ENCODE measurements at places on chromosomes 16 and 17. TPM values are rescaled to one million over a fixed set of nuclear protein-coding genes. Genes with fewer than 3 reads are reported as not detected.

The ASIC2 gene
- total RNA-seq: not detected

The KRT17 gene
- 13.0 TPM for total RNA-seq

The KCNH6 gene
- 0.72 TPM for total RNA-seq

The CD19 gene
- not detected for total RNA-seq

The FAM117A gene
- total RNA-seq: 0.58 TPM

The ABCC12 gene
- total RNA-seq: not detected

The GRAP gene
- total RNA-seq: 2.0 TPM

The PIPOX gene
- 7.0 TPM for total RNA-seq

DNA sequence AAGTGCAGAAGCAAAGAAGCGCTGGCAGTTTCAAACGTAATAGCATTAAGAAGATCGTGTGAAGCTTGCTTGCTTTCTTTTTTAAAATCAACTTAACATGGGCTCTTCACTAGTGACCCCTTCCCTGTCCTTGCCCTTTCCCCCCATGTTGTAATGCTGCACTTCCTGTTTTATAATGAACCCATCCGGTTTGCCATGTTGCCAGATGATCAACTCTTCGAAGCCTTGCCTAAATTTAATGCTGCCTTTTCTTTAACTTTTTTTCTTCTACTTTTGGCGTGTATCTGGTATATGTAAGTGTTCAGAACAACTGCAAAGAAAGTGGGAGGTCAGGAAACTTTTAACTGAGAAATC, 17.4 kb upstream of the RAB11FIP4 start:
- DNase-seq: no peak
- H3K27ac ChIP-seq: no peak overlapping the region
- peaks cover 47% of the 10 kb centered on the region for H3K36me3 ChIP-seq
- H3K4me1 ChIP-seq: peaks cover 11% of the 10 kb centered on the region

GRCh38 chr16:71264299-71264698, 24.9 kb downstream of the CMTR2 start:
- H3K27ac ChIP-seq: no peak overlapping the region
- H3K36me3 ChIP-seq: no peaks in the 10 kb centered on the region
- H3K4me1 ChIP-seq: no peaks in the 10 kb centered on the region
- no peak for DNase-seq

- no peaks in the 10 kb centered on the region for H3K36me3 ChIP-seq
- H3K4me1 ChIP-seq: peaks cover 12% of the 10 kb centered on the region
- H3K27ac ChIP-seq: no peak overlapping the region
- no peak for DNase-seq
- no peak overlapping the region for H3K4me3 ChIP-seq
Observed at GRCh38 chr16:49489686-49490320, 116.2 kb downstream of the C16orf78 start.

DNA sequence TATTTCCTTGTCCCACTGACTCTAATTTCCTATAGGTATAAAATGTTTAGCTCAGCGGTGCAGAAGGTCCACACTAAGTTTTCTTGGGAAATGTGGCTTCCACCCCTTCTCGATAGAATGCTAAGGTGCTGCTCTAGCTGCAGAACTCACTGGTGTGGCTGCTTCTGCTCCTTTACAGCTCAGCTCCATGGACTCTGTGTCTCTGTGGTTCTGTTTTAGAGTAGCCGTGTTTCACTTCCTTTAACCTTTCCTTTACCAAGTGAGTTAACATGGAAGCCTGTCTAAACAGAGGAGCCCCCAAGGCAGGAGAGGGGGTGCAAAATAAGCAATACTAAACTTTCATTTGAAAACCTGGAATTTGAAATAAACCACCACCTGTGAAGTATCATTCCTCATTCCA, 65.3 kb downstream of the SPECC1 start:
- no peaks in the 10 kb centered on the region for H3K4me1 ChIP-seq
- no peaks in the 10 kb centered on the region for H3K36me3 ChIP-seq
- peak overlapping the region; percentile 51 for H3K27ac ChIP-seq
- peak overlapping the region; percentile 21 for H3K4me3 ChIP-seq

- H3K27ac ChIP-seq: peak overlapping the region; percentile 18
- peaks cover 25% of the 10 kb centered on the region for H3K4me1 ChIP-seq
- no peak overlapping the region for H3K4me3 ChIP-seq
- peaks cover 42% of the 10 kb centered on the region for H3K36me3 ChIP-seq
Observed at GRCh38 chr16:84758627-84759026, 58.8 kb downstream of the USP10 start.

- no peaks in the 10 kb centered on the region for H3K27me3 ChIP-seq
- H3K36me3 ChIP-seq: peaks cover 59% of the 10 kb centered on the region
- no peak overlapping the region for H3K4me3 ChIP-seq
- peaks cover 6% of the 10 kb centered on the region for H3K4me1 ChIP-seq
- DNase-seq: no peak
- no peak overlapping the region for H3K27ac ChIP-seq
Observed at GRCh38 chr17:80287806-80288567, 27.3 kb downstream of the RNF213 start.

GRCh38 chr17:78053777-78054468, 74.6 kb downstream of the TMC6 start:
- no peak overlapping the region for H3K27ac ChIP-seq
- H3K27me3 ChIP-seq: no peaks in the 10 kb centered on the region
- H3K4me3 ChIP-seq: no peak overlapping the region
- peaks cover 54% of the 10 kb centered on the region for H3K36me3 ChIP-seq

- no peak overlapping the region for H3K27ac ChIP-seq
- H3K36me3 ChIP-seq: no peaks in the 10 kb centered on the region
- peaks cover 11% of the 10 kb centered on the region for H3K4me1 ChIP-seq
- DNase-seq: peak; percentile 62
- H3K4me3 ChIP-seq: peak overlapping the region; percentile 42
Observed at GRCh38 chr17:47789611-47790561, 31.7 kb downstream of the OSBPL7 start.

- DNase-seq: no peak
- peaks cover 100% of the 10 kb centered on the region for H3K4me1 ChIP-seq
- peaks cover 9% of the 10 kb centered on the region for H3K36me3 ChIP-seq
- no peak overlapping the region for H3K4me3 ChIP-seq
- no peaks in the 10 kb centered on the region for H3K27me3 ChIP-seq
Observed at GRCh38 chr16:89317101-89317671, 99.7 kb downstream of the ZNF778 start.

GRCh38 chr17:7915179-7915610, 894 bp downstream of the RNF227 start:
- peaks cover 6% of the 10 kb centered on the region for H3K36me3 ChIP-seq
- peaks cover 34% of the 10 kb centered on the region for H3K4me1 ChIP-seq
- peak overlapping the region; percentile 66 for H3K4me3 ChIP-seq
- DNase-seq: no peak
- no peaks in the 10 kb centered on the region for H3K27me3 ChIP-seq
- peak overlapping the region; percentile 89 for H3K27ac ChIP-seq

DNA sequence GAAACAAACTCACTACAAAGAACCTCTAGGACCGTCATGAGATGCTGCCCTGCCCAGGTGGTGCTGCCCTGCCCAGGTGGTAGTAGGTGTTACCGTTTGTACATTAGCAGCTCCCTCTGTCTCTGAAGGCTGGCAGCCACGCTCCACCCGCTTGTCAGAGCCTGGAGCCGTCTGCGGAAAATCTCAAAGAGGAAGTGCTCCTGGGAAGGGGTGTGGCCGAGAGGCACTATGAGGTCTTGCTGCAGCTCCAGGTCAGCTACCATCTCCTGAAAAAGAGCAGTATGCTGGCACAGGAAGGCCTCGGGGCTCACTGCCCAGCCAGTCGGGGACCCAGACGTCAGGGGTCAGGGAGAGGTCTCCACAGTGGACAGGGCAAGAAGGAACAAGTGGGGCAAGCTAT, 28.3 kb downstream of the ZNF276 start:
- peak; percentile 60 for DNase-seq
- H3K27ac ChIP-seq: no peak overlapping the region
- H3K4me1 ChIP-seq: peaks cover 6% of the 10 kb centered on the region
- no peak overlapping the region for H3K4me3 ChIP-seq
- no peaks in the 10 kb centered on the region for H3K27me3 ChIP-seq

- no peak overlapping the region for H3K27ac ChIP-seq
- H3K27me3 ChIP-seq: no peaks in the 10 kb centered on the region
- peaks cover 6% of the 10 kb centered on the region for H3K4me1 ChIP-seq
- peaks cover 92% of the 10 kb centered on the region for H3K36me3 ChIP-seq
- H3K4me3 ChIP-seq: no peak overlapping the region
Observed at GRCh38 chr17:3937359-3937758, 21.1 kb upstream of the P2RX1 start.

DNA sequence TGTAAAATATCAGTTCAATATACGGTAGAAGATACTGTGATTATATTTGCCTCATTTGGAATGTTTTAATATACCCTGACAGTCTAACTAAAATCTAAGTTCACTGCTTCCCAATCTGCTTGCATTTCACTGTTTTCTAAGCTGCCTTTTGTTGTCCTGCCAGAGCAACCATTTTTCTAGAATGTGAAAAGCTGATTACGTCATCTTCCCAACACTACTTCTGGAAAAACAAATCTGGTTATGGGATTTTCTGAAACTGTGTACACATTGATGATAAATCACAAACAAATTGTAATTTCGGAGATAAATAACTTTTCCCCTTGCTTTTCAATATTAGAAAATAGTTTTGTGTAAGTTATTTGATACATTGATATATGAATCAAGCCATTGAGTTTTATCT, 1529.0 kb downstream of the CDH11 start:
- no peaks in the 10 kb centered on the region for H3K4me1 ChIP-seq
- no peaks in the 10 kb centered on the region for H3K27me3 ChIP-seq
- no peak overlapping the region for H3K4me3 ChIP-seq

DNA sequence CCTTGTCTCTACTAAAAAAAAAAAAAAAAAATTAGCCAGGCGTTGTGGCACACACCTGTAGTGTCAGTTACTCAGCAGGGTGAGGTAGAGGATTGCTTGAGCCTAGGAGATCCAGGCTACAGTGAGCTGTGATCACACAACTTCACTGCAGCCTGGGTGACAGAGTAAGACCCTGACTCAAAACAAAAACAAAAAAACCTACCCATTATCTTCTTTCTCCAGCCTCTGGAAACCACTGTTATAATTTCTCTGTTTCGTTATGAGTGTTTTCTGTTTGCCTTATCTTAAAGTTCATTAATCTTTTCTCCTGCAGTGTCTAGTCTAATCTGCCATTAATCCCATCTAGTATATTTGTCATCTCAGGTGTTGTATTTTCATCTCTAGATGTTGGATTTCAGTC, 18.6 kb upstream of the CLTC start:
- no peaks in the 10 kb centered on the region for H3K4me1 ChIP-seq
- H3K36me3 ChIP-seq: peaks cover 60% of the 10 kb centered on the region
- H3K27ac ChIP-seq: no peak overlapping the region
- no peaks in the 10 kb centered on the region for H3K27me3 ChIP-seq
- no peak overlapping the region for H3K4me3 ChIP-seq

GRCh38 chr16:11634312-11634711, 33.9 kb upstream of the SNN start:
- no peaks in the 10 kb centered on the region for H3K27me3 ChIP-seq
- no peak for DNase-seq
- H3K4me3 ChIP-seq: no peak overlapping the region
- no peaks in the 10 kb centered on the region for H3K36me3 ChIP-seq

GRCh38 chr17:32747856-32748255, 129.1 kb downstream of the MYO1D start:
- H3K4me3 ChIP-seq: no peak overlapping the region
- no peaks in the 10 kb centered on the region for H3K27me3 ChIP-seq
- no peak overlapping the region for H3K27ac ChIP-seq
- DNase-seq: no peak
- no peaks in the 10 kb centered on the region for H3K4me1 ChIP-seq
- H3K36me3 ChIP-seq: no peaks in the 10 kb centered on the region

GRCh38 chr17:74353446-74354060, 8.1 kb downstream of the BTBD17 start:
- no peaks in the 10 kb centered on the region for H3K36me3 ChIP-seq
- peaks cover 74% of the 10 kb centered on the region for H3K27me3 ChIP-seq
- H3K4me3 ChIP-seq: no peak overlapping the region
- H3K4me1 ChIP-seq: peaks cover 22% of the 10 kb centered on the region
- no peak for DNase-seq

DNA sequence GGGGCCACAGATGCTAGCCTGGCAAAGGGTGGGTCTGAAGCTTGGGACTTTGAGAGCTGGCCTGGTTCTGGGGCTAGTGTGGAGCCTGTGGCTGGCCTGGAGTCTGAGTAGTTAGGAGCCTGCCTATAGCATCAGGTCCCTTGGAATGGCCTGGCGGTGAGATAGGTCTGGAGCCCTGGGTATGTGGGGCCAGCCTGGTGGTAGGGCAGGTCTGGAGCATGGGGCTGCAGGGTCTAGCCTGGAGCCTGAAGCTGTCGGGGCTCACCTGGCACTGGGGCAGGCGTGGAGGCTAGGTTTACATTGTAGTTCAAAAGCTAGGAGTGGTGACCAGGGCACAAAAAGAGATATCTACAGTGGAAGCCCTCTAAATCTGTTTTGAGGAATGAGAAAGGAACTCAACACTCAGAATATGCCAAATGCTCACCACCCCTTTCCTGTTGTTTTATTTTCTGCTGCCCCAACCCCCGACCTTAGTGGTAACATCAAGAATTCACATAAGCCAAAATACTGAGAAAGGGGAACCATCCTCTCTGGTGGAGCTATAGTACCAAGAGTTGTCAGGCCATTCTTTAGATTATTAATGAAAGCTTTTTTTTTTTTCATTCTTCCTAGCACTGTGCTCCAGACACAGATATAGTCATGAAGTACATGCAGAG, 100.3 kb downstream of the TANC2 start:
- H3K36me3 ChIP-seq: no peaks in the 10 kb centered on the region
- no peaks in the 10 kb centered on the region for H3K27me3 ChIP-seq
- no peak overlapping the region for H3K27ac ChIP-seq
- no peak for DNase-seq
- no peaks in the 10 kb centered on the region for H3K4me1 ChIP-seq
- no peak overlapping the region for H3K4me3 ChIP-seq

- peaks cover 19% of the 10 kb centered on the region for H3K36me3 ChIP-seq
- no peaks in the 10 kb centered on the region for H3K27me3 ChIP-seq
- H3K4me3 ChIP-seq: no peak overlapping the region
- H3K27ac ChIP-seq: peak overlapping the region; percentile 95
Observed at GRCh38 chr16:70695331-70696070, 9.6 kb upstream of the MTSS2 start.

GRCh38 chr16:48365025-48365600, 20.1 kb downstream of the SIAH1 start:
- DNase-seq: no peak
- H3K36me3 ChIP-seq: peaks cover 6% of the 10 kb centered on the region
- H3K27me3 ChIP-seq: no peaks in the 10 kb centered on the region
- peaks cover 45% of the 10 kb centered on the region for H3K4me1 ChIP-seq

DNA sequence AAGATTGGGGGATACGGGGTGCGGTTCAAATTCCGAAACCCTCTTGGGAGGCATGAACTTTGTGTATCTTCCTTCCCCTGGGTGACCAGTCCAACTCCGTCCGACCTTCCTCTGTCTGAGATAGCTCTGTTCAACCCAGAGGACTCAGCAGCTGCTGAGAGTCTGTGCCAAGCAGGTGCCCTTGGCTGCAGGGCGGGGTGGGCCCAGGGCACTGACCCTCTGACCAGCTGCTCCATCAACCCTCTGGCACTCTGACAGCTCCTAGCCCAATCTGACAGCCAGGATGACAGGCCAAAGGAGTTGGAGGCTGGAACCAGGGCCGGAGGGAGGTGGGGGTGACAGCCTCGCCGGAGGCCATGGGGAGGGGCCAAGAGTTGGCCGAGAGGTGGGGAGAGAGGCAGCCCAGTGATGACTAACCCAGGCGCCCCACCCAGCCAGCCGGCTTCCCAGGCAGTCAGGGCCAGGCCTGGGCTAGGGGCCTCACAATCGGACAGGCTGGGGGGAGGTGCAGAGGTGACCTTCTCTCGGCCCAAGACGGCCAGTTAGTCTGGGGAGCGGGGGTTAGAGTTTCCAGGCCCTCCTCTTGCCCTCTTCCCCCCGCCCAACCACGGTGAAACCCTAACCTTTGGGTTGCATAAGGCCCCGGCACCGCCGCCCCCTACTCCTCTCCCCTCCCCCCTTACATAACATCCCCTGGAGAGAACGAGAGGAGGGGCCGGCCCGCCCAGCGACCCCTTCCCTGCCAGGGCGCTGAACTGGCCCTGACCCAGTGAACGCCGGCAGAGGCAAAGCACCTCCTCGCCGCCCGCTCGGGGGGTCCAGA, 5.0 kb upstream of the TLCD2 start:
- H3K27ac ChIP-seq: peak overlapping the region; percentile 100
- peak; percentile 84 for DNase-seq
- H3K27me3 ChIP-seq: no peaks in the 10 kb centered on the region
- peaks cover 42% of the 10 kb centered on the region for H3K4me1 ChIP-seq

Data from stomach (tissue), 19 donors.